ENCODE measurements at places on chromosomes 1 and 21.

GRCh38 chr1:108063703-108064102 lies 98.7 kb upstream of the VAV3 start:
- no peaks in the 10 kb centered on the region for H3K4me1 ChIP-seq
- no peak for DNase-seq
- no peak overlapping the region for H3K4me3 ChIP-seq
- H3K27me3 ChIP-seq: no peaks in the 10 kb centered on the region
- no peaks in the 10 kb centered on the region for H3K36me3 ChIP-seq

- H3K4me3 ChIP-seq: no peak overlapping the region
- no peak overlapping the region for H3K27ac ChIP-seq
- H3K27me3 ChIP-seq: no peaks in the 10 kb centered on the region
- no peaks in the 10 kb centered on the region for H3K36me3 ChIP-seq
- peaks cover 12% of the 10 kb centered on the region for H3K4me1 ChIP-seq
Measured at GRCh38 chr1:67194209-67194863, 28.1 kb downstream of the IL23R start.

DNA sequence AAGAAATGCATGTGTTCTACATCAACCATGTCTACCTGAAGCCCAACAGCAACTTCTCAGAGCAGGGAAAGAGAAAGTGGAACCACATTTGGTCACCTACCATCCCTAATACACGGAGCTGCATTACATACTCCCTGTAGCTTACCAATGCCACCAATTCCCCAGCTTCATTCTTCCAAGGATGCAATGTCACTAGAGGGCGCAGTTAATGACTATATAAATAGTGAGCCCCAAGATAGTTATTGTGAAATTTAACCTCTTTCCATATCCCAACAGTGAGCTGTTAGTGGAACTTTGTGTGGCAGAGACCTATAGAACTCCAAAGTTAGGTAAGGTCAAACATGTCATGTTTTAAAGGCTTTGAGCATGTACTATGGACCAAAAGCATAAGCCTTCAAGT lies 618.3 kb downstream of the SMYD3 start:
- no peaks in the 10 kb centered on the region for H3K27me3 ChIP-seq
- no peak overlapping the region for H3K27ac ChIP-seq
- no peak overlapping the region for H3K4me3 ChIP-seq
- DNase-seq: no peak
- H3K36me3 ChIP-seq: no peaks in the 10 kb centered on the region

- H3K27me3 ChIP-seq: no peaks in the 10 kb centered on the region
- DNase-seq: no peak
- no peak overlapping the region for H3K4me3 ChIP-seq
- no peak overlapping the region for H3K27ac ChIP-seq
- no peaks in the 10 kb centered on the region for H3K36me3 ChIP-seq
Measured at GRCh38 chr21:42621166-42621818, 32.1 kb upstream of the PDE9A start.

DNA sequence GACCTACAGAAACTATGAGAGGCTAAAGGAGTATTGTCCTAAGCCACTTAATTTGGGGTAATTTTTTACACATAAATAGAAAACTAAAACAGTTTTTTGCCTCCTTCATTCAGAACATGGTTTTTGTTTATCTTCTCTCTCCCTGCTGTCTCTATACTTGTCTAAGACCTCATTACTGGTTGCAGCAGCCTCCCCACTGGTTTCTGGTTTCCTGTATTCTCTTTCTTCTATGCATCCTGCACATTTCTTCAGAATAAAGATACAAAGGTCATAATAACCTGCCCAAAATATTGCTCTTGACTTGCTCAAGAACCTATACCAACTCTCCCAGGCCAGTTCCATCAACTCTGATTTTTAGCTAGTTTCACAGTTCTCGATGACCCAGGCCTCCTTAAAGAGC lies 19.8 kb upstream of the BOLA1 start:
- H3K36me3 ChIP-seq: no peaks in the 10 kb centered on the region
- H3K4me1 ChIP-seq: peaks cover 12% of the 10 kb centered on the region
- no peak overlapping the region for H3K27ac ChIP-seq
- DNase-seq: no peak

DNA sequence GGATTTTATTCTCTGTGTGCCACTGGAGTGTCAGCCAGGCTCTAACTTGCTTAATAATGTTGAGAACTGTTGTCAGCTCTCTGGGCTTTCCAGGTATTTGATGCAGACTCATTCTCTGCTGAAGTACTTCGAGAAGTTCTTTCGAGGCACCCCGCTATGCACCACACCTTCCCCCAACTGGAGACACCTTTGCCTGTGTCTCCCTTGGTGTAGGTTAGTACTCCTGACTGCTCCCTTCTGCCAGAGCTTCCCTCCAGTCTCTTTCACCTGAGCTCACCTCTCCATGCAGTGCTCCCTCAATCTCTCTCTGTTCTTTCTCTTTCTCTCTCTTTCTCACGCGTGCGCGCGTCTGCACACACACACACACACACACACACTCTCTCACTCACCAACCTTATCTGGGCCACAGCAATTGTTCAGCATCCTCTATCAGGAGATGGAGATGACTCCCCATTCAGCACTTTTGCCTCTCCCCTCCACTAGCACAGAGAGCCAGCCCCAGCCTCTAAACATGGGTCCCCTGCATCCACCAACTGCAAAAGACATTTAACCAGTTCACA lies 14.0 kb upstream of the MGST3 start:
- no peak for DNase-seq
- H3K27me3 ChIP-seq: no peaks in the 10 kb centered on the region
- H3K4me3 ChIP-seq: no peak overlapping the region
- no peaks in the 10 kb centered on the region for H3K4me1 ChIP-seq
- no peaks in the 10 kb centered on the region for H3K36me3 ChIP-seq

All from effector memory CD4-positive, alpha-beta T cell (primary cell).